Stimulated activated CD8-positive, alpha-beta memory T cell treated with anti-CD3 and anti-CD28 coated beads, Interleukin-2, amount 100 ng/mL, for 1 hour (primary cell): ENCODE measurements at places on chromosomes 11 and 22.
A peak's percentile ranks its signal among the peaks of the same experiment; 100 is the strongest.

DNA sequence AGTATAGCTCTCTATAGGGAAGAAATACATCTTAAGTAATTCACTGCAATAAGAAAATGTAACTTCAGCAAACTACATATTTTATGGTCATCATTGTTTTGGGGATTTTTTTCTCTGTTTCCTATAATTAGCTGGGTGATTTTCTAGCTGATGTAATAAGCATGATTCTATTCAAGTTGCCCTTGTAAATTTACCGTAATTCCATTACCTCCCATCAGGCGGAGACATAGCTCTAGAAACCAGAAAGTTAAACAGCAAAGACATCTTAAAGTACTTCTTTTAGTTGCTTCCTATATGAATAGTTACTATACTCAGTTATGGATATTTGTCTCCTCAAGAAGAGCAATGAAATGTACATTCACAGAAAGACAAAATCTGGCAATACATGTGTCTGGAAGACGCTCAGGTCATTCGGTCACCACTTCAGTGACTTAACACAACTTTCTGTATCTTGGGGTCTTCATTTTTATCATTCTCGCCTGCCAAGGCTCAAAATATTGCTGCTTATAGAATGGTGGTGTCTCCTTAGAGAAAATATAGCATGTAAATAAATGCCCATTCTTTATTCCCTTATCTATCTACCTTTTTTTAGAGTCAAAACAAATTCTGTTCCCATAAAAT is 239.9 kb upstream of the ZC3H12C start:
- DNase-seq = no peak

GRCh38 chr11:43852057-43852636 is 28.5 kb upstream of the ALKBH3 start:
- peak; percentile 41 for DNase-seq

- DNase-seq = no peak
These were observed at the start of gene MAPK12 for GRCh38 chr22:50261615-50262459. TSS of gene MAPK12 (minus strand) at chr22:50261683. CDS start at chr22:50261509, 174 bp downstream.

- no peak for DNase-seq
These were observed 33.6 kb upstream of the CLMP start for GRCh38 chr11:123228496-123229163.

DNA sequence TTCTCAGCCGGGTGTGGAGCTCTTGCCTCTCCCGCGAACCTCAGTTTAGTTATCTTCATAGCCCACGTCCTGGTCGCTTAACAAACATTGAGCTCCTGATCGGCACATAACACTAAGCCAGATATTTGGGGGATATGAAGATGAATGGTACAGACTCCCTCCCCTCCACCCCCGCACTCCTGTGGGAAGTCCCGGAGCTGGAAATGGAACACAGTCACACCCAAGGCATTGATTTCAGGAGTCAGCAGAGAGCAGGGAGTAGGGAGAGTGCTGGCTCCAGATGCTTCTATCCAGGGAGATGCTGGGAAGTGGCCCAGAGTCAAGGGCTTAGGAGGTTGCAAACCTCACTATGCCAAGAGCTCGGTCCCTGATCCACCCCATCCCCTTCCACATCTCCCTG is 26.1 kb upstream of the CABP7 start:
- no peak for DNase-seq

- DNase-seq = no peak
These were observed at the start of gene MPPED2 for GRCh38 chr11:30586251-30587144. TSS of gene MPPED2 (minus strand) at chr11:30586353. CDS start at chr11:30580373, 5,980 bp downstream.

GRCh38 chr11:121032546-121032945 is 8.6 kb downstream of the TBCEL start:
- DNase-seq = no peak

DNA sequence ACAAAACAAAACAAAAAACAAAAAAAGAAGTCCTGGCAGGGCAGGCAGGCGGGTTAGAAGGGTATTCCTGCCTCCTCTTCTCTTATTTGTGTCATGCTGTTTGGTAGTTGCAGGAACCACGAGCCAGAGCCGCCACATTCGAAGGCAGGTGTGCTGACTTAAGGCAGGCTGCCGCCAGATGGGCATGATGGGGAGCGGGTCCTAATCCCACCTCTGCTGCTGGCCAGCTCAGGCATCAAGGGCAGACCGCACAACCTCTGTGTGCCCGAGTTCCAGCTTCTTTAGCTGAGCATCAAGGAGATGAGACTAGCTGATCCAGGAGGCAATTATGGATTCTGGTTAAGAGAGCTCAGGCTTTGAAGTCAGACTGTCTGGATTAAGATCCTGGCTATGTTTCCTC is 12.1 kb downstream of the OAF start:
- DNase-seq = no peak

GRCh38 chr11:118415739-118416068 is 14.3 kb downstream of the ATP5MG start:
- DNase-seq = no peak

DNA sequence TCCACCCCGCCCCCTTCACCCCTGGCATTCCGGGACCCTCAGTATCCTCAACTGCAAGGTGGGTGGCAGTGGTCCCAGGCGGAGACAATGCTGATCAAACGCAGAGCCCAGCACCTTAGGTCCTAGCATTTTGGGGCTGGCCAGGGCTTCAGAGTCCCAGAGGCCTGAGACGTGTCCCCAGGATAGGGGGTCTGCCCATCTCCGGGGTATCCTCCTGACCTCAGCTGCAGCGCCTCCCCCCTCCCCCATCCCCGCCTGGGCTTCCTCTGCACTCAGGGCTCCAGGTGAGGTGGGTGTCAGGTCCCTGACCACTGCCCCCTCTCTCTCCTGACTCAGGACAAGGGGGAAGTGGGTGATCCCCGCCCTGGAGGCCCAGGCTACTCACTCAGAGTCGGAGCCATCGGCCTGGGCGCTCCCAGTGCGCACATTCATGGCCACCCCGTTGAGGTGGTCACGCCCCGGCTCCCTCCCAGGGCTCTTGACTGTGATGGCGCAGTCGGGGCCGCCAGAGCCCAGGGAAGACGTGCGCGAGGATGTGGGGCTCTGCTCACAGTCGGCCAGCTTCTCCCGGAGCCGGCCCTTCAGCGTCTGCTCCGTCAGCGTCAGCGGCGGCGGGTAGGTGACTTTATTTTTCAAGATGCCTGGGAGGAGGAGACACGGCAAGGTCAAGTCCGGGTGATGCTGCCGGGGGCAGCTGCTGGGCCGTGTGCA is 28.3 kb downstream of the TRMU start:
- no peak for DNase-seq

GRCh38 chr11:35721651-35722282 is 59.2 kb downstream of the TRIM44 start:
- DNase-seq = no peak

DNA sequence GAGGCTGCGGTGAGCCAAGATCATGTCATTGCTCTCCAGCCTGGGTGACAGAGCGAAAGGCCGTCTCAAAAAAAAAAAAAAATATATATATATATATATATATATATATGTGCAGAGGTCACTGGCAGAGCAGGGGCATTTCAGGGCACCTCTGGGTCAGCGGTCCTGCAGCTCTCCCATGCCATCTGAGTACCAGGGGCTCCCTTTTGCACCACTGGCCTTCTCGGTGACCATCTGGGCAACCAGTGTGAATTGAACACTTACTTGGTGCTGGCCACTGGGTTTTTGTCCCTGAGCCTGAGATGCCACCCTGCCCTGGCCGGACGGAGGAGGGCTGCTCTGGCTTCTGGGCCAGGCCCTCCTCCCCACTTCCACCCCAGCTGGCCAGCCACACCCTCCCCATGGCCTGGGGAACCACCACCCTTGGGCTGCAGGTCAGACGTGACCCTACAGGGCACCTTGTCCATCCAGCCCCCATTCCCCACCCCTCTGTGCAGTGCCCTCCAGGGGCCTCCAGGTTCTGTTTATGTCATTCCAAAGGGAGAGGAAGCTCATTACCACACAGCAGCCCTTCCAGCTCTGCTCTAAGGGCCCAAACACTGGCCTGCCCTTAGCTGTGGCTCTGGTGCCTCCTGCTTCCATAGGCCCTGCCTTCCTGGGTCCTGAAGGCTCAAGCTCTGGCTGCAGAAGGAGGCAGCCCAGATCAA is 10.3 kb downstream of the MAPK8IP1 start:
- DNase-seq = no peak

DNA sequence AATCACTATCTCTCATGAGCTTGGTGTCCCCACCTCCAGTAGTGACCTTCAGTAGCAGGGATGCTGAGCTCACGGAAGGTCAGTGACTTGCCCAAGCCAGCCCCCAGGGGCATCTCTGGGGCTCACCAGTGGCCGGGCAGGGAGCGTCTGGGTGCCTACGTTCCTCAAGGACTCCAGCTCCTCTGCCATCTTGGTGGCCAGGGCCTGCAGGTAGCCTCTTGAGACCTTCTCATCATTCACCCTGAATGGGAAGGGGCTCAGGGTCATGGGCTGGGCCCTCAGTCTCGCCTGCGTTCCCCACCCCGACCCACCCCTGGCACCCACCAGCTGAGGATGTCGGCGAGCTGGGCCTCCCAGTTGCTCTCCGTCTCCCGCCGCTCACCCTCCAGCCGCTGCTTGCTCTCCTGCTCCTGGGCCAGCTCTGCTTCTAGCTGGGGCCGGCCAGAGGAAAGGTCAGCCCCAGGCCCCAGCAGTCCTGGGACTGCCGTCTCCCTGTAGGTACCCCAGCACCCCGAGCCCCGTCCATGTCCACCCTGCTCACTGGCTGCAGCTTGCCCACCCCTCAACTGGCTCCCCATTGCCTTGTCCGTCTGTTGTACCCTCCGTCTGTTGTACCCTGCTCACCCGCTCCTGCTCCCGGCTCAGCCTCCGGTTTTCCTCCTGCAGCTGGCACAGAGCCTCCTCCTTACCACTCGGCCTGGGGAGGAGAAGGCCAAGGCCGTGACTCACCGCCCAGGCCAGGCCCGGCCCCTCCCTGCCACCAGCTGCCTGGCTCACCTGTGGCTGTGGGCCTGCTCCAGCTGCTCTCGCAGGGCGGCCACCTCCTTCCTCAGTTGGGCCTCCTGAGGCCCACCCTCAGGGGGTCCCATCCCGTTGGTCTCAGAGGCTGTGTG is 9.5 kb downstream of the CDC42BPG start:
- no peak for DNase-seq

DNA sequence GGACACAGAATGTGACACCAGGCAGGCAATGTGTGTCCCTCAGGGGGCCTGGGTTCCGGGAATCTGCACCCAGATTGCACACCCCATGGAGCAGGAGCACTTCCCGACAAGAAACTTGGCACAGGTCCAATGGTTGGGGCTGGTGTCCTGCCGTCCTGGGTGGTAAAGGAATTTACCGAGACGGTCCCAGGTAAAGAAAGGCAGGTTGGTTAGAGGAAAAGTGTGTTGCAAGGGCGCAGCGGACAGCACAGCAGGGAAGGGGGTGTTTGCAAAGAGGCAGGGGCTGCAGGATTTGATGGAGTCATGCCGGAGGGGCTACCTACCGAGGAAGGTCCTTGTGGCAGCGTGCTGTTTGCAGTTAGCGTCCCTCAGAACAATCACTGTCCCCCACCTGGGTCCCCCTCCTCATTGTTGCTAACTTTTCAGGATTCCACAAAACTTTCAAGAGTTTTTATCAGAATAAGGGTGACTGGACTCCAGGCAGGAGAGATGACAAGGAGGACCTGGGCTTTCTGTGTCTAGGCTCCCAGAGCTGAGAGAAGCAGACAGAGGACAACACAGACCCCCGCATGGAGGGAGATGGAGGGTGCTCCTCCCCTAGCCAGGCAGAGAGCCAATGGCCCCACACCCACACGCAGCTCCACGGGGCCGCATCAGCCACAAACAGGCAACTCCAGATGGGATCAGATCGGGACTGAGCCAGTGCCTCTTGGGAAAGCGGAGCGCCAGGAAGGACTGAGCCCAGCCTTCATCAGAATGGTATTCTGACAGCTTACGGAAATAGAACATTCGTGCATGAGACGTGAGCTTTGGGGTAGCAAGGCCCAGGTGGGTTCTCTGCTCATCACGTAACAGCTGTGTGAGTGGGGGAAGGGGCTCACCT is 1423.9 kb downstream of the BRD1 start:
- DNase-seq = no peak

DNA sequence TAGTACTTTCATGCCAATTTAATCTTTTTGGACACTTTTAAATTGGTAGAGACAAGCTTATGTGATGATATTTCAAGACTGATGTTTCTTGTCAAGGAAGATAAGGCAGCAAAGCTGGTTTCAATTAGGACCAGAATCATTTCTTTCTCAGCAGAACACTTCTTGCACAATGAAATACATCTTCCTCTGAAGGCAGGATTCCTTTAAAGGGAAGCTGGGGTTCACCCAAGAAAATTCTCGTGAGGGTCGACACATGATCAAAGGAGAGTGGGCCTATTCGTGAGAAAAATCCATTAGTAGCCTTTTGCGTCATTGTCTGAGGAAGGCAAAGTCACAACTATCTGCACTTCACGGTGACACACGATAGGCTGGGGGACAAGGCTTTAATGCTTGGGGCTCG is 17.6 kb downstream of the TTC12 start:
- DNase-seq = no peak

DNA sequence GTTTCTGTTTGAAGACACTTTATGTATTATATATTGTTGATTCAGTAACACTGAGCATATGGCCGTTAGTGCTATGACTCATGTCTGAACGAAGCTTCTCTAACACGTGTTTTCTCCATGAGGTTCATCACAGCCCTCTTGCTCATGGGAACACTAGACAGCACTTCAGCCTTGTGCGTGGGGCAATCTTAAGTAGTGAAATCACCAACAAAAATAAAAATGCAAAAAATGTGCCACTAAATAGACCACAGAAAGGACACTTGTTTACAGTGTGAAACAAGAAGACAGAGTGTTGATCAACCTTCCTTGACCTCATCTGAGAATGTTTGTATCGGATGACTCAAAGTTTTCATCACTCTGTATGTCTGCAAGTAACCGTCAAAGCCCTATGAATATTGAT is 94.5 kb downstream of the FDX1 start:
- DNase-seq = no peak

GRCh38 chr11:71335371-71335770 is 83.0 kb upstream of the SHANK2 start:
- DNase-seq = no peak
